Dermis blood vessel endothelial cell (primary cell): ENCODE measurements at places on chromosomes 12 and 14.

DNA sequence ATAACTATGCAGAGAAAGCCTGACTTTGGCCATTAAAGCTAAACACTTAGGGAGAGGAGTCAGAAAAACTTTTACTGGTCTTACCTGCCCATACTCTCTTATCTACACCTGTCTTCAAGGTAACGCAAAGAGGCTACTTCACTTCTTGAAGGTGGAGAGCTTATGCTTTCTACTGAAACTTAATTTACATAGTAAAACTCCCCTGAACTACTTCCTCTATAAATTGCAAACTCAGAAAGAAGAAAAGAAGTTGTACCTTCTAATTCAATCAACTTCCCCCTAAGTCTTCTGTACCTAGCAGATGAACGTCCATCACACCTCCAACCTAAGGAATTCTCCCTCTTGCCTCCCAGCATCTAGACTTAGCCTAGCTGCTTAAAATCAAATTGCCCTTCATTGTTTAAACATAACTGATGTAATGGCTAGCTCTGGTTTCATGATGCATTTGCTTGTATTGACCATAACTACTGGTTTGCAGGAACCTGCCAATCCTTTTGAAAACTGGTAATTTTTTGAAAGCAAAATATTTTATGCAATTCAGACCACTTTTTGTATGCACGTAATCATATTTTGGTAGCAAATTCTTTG, 87.7 kb downstream of the STON2 start:
- DNase-seq, result no peak

DNA sequence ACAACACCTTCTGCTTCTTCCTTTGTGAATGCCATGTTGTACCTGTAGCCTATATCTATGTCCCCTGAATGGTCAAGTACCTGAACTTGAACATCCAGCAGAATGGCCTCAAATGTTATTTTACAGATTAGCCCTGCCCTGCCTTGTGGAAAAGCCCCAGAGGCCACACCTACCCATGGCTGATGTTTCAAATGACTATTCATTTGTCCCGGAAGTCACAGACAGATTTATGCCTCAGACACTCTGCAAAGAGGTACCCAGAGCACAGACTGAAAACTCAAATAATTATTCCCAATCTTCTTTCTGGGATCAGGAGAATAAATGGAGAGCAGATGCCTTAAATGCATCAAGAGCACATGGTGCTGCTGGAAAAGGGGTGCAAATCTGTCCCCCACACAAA, 13.0 kb upstream of the DPF3 start:
- DNase-seq, result no peak

DNA sequence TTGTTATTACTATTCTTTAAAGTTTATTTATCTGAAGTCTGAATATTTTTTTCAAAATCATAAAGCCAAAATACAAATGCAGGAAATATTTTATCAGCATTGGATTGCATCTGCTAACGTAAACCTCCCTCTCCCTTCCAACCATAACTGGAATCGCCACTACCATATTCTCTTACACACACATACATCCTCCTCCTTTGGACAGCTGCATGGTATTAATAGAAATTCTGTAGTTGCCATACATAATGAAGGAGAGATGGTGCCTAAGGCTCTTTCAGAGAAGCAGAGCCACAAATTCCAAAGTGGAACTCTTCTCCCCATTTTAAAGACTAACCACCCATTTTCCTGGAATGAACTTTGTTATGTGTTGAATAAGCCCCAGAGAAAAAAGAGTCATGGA, 352.7 kb downstream of the MDGA2 start:
- no peak for DNase-seq

DNA sequence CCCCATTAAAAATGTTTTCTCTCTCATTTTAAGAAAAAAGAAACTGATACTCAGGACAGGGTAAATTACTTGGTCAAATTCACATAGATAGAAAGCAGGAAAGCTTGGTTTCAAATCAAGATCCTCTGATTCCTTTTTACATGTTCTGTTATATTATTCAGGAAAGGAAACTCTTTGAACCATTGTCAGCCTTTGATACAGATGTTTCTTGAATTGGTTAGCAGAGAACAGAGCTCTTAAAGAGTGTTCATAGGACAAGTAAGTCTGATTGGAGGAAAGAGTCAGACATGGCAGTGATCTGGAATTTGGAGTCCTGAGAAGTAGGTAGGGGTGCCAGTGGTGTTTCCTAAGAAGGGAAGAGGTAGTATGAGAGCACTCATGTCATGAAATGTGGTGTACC, 165.2 kb upstream of the BCL2L14 start:
- DNase-seq, result no peak

- DNase-seq, result no peak
These were observed 25.1 kb downstream of the CPNE8 start for GRCh38 chr12:38880288-38880687.

DNA sequence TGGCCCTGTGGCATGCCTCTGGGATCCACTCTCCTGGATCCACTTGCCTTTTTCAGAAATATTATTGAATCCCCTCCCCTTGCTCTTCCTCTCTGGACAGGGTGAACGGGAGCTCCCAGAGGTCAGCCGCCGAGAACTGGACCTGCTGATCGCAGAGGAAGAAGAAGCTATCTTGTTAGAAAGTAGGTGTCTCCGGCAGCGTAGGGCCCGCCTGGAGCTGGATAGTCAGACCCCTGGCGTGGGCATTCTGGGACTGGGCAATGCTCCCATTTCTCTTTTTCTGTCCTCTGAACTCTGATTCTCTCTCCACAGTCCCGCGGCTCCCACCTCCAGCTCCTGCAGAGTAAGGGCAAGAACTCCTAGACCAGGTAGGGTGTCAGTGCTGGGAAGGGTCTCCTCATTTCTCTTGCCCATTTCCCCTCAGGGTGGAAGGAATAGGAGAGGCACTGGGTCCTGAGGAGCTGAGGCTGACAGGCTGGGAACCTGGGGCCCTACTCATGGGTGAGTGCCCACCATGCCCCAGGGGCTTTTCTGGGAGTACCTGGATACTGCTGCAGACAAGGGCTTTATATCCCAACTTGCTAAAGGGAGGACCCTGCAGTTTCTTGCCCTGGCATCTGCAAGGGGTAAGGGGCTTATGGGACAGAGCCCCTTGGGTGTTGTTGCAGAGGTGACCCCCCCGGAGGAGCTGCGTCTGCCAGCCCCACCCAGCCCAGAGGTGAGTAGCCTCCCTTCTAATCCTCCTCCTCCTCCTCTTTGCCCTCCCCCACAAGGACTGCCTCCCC, 5.4 kb downstream of the REC8 start:
- DNase-seq, result no peak

DNA sequence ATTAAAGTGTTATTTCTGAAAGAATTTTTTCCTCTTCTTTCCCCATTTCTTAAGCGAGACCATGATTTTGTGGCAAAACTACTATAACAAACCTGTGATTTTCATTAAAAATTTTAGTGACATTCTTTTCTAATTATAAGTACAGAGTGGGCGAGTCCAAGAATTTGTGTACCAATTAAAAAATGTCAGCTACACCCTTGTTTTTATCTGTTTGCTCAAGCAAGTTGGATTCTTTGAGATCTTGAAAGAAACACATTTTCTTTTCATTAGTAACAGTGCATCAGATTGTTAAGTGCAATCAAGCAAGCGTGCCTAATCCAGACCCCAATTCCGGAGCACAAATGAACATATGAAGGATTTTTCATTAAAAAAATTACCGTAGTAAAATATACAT, 338.8 kb upstream of the DDHD1 start:
- no peak for DNase-seq

DNA sequence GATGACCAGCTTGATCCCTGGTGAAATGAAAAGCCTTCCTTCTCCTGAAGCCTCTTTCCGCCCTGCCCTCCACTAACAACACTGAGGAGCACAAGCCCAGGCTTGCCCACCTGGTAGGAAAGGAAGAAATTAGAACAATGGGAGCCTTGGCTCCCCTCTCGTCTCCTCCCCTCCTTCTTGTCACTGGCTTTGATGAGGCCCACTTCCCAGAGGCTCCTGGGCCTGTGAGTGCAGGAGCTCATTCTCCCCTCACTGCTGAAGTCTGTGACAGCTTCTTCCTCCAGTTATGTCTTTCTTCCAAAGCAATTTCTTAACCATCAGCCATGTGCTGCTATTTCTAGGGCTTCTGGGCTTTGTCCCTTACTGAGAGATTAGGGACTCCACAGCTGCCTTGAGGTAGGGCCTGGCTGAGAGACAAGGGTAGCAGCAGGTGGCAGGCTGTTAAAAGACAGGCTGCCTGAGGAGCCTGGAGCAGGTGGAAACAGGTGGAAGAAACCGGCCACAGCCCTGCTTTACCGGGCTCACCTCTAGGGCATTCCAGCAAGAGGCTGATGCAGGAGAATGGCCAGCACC, 53.6 kb upstream of the SRSF5 start:
- DNase-seq, result peak; percentile 74

- no peak for DNase-seq
These were observed 35.3 kb downstream of the ETV6 start for GRCh38 chr12:11684811-11685210.

GRCh38 chr12:82461836-82462235, 103.5 kb downstream of the METTL25 start:
- DNase-seq, result peak; percentile 29

GRCh38 chr12:54654926-54655325, 6.8 kb upstream of the DCD start:
- no peak for DNase-seq

- DNase-seq, result no peak
These were observed 11.3 kb downstream of the RALGAPA1 start for GRCh38 chr14:35797796-35798195.

DNA sequence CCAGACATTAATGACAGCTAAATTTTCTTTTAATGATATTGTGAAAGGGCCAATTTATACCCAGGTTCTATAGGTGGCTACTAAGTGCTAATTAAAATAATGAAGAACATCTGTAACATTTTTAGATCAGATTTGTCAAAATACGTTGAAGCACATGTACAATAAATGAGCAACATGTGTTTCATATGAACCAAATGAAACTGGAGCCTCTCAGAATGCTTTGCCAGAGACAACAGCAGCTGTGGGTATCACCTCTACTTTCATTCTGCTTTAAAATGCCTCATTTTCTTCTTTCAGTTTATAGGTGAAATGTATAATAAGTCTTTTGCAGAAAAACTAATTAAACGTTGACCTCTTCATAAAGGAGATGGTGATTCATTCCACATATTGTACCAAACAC, 26.1 kb upstream of the MYF6 start:
- no peak for DNase-seq

GRCh38 chr14:51331486-51332367, 91.7 kb downstream of the TMX1 start:
- DNase-seq, result no peak

DNA sequence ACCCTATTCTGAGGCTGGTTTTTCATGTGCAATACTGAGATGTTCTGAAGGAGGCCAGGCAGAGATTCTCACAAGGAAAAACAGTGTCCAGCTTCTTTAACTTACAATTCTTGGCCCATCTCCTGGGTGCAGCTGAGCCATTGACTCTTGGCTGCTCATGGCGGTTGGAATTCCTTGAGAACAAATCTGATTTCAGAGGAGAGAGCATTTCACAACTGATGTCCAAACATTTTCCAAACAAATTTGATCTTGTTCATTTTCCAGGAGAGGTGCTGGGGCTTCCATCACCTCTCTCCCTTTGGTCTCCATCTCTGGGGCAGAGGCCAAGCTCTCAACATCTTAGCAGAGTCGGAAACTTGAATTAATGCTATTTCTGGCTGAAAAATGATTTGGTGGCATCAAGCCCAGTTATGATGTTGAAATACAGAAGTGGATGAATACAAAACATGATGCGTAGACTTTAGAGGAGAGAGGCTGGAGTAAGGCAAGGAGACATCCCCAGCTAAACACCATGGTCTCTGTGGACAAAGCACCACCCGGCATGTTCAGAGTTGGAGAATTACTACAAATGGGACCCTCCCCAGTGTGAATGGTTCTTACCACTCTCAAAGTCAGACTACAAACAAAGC, 593.0 kb downstream of the VRK1 start:
- no peak for DNase-seq

- peak; percentile 3 for DNase-seq
These were observed 871 bp upstream of the SSTR1 start for GRCh38 chr14:38206689-38207376.

DNA sequence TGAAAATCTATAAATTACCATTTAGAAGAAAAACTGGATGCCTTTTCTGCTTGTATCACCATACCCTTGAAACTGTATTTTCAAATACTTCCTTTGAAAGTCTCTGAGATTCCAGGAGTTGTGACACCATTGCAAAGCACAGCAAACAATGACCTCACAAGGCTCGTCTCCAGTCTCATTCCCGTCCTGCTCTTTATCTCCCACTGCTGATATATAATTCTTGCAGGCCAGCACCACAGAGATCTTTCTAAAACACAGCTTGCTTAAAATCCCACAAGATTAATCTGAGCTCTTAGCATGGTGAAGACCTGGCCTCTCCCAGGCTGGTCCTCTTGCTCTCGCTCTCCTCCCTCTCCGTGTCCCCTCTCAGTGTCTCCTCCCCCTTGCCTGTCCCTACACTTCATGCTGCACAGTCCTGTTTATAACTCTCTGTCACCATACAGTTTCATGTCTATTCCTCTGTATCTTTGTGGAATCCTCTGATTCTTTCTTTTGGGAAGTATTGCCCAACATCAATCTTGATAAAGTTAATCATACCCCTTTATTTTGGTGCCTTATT, 51.8 kb downstream of the ZFYVE21 start:
- DNase-seq, result no peak

- no peak for DNase-seq
These were observed 31.7 kb downstream of the ANO2 start for GRCh38 chr12:5913387-5913786.

DNA sequence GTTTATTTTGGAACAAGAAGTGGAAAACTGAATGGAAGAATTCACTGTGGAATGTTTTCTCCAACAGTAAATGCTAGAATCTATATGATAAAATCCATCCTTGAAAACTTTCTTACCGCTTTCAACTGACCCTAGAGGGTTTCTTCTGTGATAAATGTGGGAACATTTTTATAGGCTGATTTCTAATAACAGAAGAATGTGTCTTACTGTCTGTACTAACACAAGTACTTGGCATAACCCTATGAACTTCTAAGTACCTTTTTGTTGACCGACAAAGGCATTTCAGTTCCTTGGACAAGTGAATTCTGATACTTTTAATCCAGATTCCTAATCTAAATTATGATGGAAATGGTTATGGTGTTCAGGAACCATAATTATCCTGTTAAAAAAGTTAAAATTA, 1109.7 kb upstream of the FLRT2 start:
- DNase-seq, result no peak

DNA sequence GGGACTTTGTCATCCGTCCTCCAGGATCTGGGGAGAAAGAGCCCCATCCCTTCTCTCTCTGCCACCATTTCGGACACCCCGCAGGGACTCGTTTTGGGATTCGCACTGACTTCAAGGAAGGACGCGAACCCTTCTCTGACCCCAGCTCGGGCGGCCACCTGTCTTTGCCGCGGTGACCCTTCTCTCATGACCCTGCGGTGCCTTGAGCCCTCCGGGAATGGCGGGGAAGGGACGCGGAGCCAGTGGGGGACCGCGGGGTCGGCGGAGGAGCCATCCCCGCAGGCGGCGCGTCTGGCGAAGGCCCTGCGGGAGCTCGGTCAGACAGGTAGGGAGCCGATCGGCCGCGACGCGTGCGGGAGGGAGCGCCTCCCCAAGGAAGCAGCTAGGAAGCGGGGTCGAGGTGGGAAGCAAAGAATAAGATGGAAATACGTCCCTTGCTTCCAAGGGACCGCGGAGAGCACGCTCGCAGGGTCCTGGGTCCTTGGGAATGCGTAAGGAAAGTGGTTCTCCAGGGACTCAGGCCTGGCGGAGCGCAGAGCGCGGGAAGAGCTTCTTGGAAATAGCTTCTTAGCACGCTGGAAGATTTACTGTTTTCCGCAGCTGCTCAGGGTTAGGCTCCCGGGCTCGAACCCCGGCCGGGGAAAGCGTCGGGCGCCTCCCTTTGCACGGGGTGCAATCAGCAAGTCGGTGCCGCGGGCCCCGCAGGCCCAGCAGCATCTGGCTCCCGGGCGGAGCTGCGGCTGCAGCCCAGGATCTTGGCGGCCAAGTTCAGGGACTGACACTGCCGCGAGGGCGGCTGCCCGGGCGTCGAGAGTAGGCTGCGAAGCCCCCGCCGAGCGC, 457 bp downstream of the SOCS2 start:
- DNase-seq, result peak; percentile 62
